Kidney tubule cell (primary cell): ENCODE measurements at places on chromosomes 6 and 20.

- no peak for DNase-seq
Observed at GRCh38 chr20:270517-270916, 13.0 kb downstream of the DEFB132 start.

DNA sequence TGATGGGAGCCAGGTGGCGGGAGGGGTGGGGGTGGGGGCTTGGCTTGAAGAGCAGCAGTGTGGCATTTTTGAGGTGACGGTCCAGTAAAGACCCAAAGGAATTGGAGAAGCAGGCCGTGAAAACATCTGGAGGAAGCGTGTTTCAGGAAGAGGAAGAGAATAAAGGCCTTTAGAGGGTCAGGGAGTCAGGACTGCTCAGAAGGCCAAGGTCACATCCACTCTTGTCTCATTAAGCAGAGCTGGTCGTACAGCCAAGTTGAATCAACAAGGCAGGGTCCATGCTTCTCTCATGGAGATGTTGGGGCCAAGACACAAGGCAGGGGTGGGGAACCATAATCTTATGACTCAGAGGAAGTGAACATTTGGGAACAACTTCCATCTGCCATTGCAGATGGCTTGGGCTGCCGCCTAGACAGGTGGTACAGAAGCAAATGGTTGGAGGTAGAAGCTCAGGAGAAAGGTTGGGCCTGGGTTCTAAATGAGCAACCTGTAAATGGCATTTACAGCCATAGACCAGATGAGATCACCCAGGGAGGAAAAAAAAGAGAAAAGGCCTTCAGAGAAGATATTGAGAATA lies 179.6 kb downstream of the TTLL2 start:
- DNase-seq, result no peak

- peak; percentile 52 for DNase-seq
Observed at GRCh38 chr6:24666097-24666640, 530 bp downstream of the TDP2 start.

GRCh38 chr6:15947436-15947835 lies 181.4 kb upstream of the MYLIP start:
- DNase-seq, result no peak

GRCh38 chr6:12069891-12070529 lies 57.9 kb downstream of the HIVEP1 start:
- DNase-seq, result no peak

DNA sequence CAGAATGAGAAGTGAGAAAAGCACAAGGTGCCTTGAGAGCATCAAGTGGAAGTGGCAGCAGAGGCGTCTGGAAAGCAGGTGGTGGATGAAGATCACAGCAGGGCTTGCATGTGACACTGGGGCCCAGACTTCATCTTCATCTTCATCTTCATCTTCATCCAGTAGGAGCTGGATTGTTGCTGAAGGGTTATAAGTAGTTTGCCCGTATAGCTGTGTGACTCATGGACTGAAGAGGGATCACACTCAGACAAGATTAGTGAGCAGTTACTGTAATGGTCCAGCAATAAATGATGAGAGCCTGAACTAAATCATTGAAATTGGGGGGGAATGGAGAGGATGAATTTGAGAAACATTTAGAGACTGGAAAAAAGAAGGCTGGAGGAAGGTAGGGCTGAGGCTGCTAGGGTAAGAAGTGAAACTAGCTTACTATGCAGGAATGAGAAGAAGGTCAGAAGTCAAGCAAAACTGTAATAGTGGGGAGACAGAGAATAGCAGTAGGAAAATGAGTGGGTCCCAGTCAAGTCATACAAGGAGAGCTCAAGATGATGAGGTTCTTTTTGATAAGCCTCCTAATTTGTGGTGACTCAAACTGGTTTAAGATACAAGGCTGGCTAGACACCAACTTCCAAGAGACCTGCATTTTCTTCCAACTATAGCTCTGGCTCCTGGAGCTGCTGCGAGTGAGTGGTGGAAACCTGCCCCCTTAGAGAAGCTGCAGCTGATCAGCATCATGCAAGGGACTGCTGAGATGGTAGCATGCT lies 92.3 kb upstream of the BEND6 start:
- DNase-seq, result peak; percentile 31
